ENCODE measurements at places on chromosomes 3 and 15.

DNA sequence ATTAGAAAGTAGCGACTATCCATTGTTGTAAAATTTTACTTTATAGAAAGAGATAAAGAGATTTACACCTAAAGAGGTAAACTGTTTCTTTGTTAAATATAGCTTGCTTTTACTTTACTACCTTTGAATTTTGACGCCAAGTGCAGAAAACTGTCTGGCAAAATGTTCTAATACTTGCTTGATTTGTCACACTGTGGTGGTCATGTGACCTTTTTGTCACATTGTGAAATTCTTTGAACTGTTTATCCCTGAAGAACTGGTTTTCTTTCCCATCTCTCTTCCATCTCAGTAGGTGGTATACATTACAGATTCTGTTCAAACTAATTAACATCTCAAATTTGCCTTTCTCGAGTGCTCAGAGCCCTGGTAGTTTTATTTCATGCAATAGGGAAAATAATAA, 327.4 kb downstream of the NAALADL2 start:
- no peak for DNase-seq

- DNase-seq: no peak
Observed at GRCh38 chr15:31268108-31268501, 58.5 kb upstream of the KLF13 start.

DNA sequence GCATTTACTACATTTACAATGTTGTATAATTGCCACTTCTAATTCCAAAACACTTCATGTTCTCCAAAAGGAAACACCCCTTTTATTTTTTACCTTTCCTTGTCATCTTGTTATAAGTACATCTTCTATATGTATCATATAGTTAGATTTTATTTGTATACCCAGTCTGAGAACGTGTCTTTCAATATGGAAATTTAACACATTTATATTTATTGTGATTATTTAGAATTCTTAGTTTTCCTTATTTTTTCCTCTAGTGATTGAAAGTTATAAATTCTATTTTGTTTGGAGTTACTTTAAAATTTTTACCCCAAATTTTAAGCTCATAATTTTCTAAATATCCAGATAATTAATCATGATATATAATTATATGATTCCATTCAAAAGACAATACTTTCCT, 15.8 kb downstream of the CMTM8 start:
- DNase-seq: no peak

DNA sequence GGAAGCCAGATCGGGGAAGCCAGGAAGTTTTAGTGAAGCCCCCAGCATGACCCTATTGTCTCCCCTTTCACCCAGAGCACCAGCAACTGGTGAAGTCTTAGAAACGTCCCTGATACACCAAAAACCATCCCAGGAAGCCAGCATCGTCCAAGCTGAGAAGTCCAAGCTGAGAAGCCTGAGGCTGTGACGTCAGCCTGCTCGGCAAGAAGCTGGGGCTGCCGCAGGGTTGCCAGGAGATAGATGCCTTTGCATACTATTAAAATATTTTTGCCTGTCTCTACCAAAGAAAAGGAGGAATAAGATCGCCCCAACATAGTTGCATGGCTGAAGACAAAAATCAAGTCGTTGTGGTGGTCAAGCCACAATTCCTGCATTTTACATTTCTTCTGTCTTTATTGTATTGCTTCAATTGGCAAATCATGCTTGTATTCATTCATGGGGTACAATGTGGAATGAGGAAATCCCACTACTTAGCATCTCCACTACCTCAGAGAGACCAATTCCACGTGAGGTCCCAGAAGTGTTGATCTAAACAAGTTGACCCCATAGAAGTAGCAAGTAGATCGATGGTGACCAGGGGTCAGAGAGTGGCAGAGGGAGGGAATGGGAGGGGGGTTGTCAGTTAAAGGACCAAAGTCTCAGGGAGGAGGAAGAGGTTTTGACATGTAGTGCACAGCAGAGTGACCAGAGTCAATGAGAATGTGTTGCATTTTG, 19.6 kb upstream of the EMC3 start:
- no peak for DNase-seq

DNA sequence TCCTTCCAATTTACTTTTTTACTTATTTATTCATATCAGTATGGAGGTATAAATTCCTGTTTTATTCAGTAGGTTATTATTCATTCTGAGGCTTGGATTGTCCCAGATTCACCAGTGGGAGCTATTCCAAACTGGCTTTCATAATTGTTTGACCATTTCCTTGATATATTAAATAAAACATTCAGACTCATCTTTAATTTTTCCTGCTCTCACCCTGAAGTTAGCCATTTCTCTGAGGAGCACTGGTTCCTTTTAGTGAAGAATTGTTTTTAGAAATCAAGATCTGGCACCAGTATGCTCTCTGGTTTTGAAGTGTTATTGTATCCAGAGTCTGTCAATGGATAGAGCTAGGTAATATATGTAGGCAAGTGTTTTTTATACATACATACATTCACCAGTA, 66.9 kb upstream of the DCBLD2 start:
- DNase-seq: no peak

DNA sequence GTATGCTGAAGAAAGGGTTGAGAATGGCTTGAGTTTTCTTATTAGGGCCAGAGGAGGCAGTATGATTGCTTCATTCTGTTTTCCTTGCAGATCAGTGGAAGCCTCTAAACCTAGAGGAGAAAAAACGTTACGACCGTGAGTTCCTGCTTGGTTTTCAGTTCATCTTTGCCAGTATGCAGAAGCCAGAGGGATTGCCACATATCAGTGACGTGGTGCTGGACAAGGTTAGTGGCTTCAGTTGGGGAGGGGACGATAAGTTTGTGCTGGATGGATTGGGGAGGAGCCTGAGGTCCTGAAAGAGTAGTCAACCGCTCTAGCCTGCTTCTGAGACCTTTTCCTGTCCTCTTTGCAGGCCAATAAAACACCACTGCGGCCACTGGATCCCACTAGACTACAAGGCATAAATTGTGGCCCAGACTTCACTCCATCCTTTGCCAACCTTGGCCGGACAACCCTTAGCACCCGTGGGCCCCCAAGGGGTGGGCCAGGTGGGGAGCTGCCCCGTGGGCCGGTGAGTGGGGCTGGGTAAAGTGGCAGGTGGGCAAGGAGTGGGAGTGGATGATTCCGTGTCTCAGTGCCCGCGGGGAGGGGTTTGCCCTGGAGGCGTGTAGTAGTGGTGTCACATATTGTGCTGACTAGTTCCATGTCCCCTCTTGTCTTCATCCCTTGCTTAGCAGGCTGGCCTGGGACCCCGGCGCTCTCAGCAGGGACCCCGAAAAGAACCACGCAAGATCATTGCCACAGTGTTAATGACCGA, 8.5 kb downstream of the EIF4G1 start:
- no peak for DNase-seq

DNA sequence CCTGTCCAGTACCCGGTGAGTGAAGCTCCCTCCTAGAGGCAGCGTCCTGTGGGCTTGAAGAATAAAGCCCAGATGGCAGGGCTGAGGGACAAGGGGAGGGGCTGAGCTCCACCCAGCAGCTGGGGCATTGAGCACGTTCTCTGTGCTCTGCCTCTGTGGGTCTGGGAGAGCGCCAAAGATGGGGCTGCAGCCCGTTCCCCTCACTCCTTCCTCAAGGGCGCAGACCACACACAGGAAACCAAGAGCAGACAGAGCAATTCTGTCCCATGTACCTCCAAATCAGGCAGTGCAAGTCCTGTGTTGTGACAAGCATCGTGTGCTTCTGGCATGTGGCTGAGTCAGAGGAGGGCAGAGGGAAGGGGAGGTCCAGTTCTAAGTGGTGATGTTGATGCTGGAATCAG, 15.7 kb upstream of the KIF23 start:
- no peak for DNase-seq

DNA sequence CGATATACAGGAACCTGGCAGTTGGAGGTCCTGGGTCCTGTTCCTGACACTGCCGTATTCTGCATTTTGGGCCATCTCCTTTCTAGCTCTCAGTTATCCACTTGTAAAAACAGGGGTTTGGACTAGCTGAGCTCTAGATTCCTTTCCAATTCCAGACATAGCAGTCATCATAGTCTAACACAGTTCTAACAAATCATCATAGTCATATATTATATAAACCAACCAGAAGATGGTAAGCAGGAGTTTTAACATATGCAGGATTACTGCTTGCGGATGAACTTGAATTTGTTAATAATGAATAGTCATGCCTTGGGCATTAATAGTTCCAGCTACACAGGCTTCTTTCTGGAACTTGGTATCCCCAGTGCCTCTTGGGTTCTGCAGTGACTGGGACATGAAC, 26.6 kb downstream of the MASP1 start:
- no peak for DNase-seq

GRCh38 chr15:25688166-25688565, 175.0 kb downstream of the ATP10A start:
- DNase-seq: no peak

DNA sequence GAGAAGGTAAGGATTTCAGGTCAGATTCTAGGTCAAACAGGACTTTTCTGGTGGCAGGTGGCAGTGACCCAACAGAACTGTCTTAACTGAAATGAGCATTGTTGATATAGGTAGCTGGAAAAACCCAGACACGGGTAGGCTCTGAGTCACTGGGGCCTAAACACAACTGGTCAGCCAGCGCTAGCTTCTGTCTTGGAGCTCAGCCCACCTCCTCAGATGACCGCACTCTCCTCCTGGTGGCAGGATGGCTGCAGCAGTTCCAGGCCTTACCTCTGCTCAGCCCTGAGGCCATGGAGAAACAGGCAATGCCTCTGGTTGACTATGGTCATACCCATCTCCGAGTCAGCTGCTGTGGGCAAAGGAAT, 61.1 kb upstream of the GATA2 start:
- no peak for DNase-seq

DNA sequence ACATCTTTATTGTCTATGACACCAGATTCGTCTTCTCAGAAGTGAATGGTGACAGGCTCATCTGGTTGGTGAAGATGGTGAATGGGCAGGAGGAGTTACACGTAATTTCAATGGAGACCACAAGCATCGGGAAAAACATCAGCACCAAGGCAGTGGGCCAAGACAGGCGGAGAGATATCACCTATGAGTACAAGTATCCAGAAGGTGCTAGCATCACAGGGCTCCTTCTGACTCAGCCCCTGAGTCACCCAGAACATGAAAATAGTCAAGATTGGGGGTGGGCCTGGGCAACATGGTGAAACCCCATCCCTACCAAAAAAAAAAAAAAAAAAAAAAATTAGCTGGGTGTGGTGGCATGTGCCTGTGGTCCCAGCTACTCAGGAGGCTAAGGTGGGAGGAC, 32.6 kb downstream of the TGM4 start:
- no peak for DNase-seq

DNA sequence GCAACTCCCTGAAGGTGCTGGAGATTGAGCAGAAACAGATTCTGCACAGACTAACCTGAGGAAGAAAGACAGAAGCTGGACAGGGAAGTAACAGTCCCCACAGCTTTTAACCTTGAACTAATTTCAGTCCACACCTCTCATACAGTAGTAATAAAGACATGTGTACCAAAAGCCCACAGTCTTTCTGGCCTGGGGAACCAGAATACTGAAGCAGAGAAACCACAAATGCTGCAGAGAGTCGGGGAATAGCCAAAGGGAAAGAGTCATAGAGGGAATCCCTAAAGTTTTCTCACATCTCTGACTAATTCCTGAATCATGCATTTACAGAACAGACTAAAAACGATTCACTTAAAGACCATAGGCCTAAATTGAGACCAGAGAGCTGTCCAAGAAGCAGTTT, 503.4 kb upstream of the NECTIN3 start:
- DNase-seq: no peak

DNA sequence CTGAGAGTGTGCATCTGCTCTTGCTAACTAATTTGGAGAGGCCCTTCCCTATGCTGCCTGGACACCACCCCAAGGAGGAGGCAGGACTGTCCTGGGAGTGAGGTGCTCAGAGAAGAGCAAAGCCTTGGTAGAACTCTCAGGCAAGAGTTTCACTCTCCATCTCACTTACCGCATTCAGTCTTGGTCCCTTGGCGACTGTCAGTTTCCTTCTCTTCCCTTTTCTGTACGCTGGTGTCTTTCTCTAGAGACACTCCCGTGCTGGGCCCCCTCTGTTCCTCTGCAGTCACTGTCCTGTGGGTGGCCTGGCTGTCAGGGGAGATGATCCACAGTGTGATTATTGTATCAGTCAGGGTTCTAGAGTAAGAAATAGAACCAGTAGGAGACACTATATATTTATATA, 44.0 kb downstream of the IDH2 start:
- DNase-seq: no peak

DNA sequence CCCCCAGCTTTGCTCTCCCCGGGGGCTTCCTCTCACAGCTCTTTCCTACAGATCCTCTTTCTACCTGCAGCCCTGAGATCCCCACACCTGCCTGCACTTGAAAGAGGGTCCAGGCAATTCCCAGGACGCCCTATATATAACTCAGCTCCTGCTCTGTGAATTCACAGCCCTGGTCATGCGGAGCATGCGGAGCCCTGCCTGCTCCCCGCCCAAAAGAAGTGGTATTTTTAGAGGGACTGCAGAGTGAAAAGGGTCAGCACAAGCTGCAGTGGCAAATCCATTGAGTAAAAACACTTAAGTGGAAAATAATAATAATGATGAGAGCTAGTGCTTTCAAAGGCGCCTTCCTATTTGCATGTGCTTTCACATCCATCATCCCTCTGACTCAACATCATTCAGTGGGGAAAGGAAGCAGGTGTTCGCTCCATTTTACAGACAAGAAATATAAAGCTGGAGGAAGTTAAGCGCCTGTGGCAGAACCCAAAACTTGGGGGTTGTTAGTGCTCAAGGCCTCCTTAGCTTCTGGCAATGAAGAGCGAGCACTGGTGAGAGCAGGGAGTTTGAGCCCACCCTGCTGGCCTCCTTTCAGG, 76.3 kb upstream of the LIPC start:
- no peak for DNase-seq

GRCh38 chr3:189041482-189042090, 130.2 kb upstream of the TPRG1 start:
- peak; percentile 33 for DNase-seq

- no peak for DNase-seq
Observed at GRCh38 chr3:3109407-3110298, 521 bp downstream of the IL5RA start.

- no peak for DNase-seq
Observed at GRCh38 chr3:56357266-56357665, 111.0 kb downstream of the ERC2 start.
